Stimulated activated CD8-positive, alpha-beta memory T cell treated with anti-CD3 and anti-CD28 coated beads, Interleukin-12 subunit alpha, Interleukin-12 subunit beta, amount 100 ng/mL, for 1 hour (primary cell): ENCODE measurements at places on chromosomes 6 and 20.

GRCh38 chr6:158912655-158913054 is 87.3 kb downstream of the RSPH3 start:
- DNase-seq = no peak

DNA sequence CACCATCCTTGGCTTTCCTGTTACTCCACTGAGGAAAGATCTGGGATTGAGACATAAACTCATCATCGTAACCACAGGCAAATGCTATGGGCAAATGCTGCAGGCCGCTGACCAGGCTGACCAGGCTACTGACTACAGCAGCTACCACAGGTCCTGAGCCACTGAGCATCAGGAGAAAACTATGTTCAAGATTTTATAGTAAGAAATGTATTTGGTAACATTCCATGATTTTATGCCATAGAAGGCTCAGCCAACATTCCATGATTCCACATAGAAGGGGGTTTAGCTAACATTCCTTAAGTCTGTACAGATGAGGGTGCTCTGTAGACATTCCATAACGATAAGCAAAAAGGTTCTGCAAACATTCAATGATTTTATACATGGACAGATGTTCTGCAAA is 16.1 kb upstream of the B4GALT5 start:
- no peak for DNase-seq

DNA sequence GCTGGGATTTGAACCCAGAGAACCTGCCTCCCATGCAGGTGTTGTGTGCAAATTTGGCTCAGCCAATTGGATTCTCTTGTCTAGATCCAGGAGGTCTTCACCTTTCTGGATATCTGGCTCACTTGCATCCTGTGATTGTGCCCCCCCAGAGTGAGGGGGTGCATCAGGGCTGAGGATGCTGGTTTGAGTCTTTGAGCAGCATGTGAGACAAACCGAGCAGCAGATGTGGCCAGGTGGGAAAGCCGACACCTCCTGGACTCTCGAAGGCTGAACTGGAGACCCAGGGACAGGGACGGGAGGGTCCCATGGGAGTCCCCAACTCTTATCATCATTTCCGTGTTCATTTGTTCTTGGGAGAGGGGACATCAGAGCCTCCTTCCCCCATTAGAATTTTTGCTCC is 30.6 kb upstream of the SULF2 start:
- no peak for DNase-seq

DNA sequence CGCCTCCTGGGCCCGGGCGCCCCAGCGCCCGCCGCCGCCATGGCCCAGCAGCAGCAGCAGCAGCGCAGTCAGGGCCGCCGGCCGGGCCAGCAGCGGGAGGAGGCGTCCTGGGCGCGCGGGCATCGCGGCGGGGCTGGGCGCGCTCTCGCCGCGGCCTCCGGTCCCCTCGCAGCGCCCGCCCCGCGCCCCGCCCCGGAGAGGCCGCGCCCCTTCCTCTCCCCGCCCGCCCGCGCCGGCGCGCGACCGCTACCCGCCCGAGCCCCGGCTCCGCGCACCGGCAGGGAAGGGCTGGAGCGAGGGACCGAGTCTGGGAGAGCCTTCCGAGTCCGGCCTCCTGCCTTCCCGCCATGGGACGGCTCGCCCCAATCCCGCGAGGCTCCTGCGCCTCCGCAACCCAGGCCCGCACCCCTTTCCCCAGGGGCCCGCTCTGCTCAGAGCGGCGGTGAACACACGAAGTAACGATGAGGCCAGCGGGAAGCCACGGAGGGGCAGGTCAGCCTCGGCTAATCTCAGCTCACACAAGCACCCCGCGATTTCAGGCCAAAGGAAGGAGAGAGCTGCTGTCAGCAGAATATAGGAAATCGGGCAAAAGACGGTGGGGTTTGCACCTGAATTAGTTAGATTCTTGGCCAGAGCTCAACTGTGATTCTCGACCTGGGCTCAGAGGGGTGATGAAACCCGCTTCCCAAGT is at the start of gene TXNDC5:
TSS of gene TXNDC5 (minus strand) at position 135 of the 691 bp plus-strand sequence. CDS start at position 123, 12 bp downstream.
- peak; percentile 43 for DNase-seq

- DNase-seq = no peak
These were observed 2.9 kb downstream of the CHRNA4 start for GRCh38 chr20:63357921-63358905.

DNA sequence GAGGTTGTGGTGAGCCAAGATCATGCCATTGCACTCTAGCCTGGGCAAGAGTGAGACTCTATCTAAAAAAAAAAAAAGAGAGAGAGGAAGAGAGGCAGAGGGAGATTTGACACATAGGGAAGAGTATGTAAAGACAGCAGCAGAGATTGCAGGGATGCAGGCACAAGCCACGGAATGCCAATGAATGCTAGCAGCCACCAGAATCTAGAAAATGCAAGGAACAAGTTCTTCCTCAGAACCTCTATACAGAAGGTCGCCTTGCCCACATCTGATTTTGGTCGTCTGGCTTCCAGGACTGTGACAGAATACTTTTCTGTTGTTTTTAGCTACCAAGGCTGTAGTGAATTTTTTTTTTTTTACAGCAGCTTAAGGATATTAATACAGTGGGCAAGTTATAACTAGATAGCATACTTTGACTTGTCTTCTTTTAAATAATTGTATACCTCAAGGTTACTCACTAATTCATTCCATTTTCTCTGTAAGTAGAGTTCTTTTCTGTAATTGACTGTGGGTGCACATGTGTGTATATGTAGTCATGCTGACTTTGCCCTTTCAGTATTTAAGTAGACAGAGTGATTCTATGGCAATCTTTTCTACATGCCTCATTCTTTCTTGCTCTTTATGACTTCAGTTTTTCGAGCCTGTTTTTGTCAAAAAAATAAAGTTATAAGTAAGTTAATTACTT is 402.2 kb downstream of the GJA1 start:
- DNase-seq = no peak

DNA sequence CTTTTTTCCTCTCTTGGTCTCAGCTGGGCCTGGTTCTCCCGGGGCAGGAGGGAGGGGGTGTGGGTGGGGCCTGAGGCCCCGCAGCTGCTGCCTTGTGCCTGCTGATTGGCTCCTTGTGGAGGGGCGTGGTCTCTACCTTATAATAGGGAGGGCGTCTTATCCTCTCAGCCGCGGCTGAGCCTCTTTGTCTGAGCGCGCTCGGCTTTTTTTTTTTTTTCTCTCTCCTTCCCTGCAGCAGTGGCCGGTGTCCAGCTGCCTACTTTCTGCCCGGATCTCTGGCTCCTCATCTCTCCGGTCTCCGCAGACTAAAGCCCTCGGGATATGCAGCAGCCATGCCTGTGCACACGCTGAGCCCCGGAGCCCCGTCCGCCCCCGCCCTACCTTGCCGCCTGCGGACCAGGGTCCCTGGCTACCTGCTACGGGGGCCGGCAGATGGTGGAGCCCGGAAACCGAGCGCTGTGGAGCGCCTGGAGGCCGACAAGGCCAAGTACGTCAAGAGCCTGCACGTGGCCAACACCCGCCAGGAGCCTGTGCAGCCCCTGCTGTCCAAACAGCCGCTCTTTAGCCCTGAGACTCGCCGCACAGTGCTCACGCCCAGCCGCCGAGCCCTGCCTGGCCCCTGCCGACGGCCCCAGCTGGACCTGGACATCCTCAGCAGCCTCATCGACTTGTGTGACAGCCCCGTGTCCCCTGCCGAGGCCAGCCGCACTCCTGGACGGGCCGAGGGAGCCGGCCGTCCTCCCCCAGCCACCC is 11.1 kb downstream of the FAM110A start:
- DNase-seq = peak; percentile 87

DNA sequence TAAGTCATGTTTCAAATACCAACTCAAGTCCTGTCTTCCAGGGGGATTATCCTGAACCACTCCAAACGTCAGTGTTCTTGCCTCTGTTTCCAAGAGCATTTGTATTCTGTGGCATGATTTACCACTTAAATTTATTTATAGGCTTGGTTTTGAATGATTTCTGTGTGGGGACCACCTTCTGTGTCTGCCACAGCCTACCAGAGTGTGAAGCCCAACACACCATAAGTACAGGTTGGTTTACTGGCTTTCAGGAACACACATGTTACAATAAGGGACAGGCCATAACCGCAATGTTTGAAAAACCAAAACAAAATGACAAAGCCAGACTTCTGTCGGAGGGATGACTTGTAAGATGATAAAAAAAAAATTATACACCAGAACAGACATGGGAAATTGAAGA is 56.5 kb upstream of the MAP3K7 start:
- no peak for DNase-seq

DNA sequence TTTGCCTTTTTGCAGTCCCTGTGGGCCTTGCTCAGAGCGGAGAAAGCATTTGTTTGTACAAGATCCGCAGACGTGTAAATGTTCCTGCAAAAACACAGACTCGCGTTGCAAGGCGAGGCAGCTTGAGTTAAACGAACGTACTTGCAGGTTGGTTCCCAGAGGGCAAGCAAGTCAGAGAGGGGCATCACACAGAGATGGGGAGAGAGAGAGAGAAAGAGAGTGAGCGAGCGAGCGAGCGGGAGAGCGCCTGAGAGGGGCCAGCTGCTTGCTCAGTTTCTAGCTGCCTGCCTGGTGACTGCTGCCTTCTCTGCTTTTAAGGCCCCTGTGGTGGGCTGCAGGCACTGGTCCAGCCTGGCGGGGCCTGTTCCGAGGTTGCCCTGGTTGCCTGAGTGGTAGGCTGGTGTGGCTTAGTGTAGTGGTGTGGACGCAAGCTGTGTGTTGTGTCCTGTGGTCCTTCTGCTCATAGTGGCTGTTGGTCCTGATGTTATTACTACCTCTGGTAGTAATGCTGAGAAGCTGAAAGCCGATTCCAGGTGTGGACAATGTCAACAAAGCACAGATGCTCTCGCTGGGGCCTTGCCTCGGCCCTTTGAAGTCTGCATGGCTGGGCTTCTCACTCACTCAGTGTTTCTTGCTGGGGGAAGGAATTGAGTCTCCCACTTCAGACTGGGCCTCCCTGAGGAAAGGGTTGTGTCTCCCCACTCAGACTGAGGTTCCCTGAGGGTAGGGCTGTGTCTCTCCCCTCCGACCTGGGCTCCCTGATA is 12.1 kb downstream of the VEGFA start:
- no peak for DNase-seq

- DNase-seq = no peak
These were observed 25.0 kb downstream of the HEBP2 start for GRCh38 chr6:138428944-138429598.

DNA sequence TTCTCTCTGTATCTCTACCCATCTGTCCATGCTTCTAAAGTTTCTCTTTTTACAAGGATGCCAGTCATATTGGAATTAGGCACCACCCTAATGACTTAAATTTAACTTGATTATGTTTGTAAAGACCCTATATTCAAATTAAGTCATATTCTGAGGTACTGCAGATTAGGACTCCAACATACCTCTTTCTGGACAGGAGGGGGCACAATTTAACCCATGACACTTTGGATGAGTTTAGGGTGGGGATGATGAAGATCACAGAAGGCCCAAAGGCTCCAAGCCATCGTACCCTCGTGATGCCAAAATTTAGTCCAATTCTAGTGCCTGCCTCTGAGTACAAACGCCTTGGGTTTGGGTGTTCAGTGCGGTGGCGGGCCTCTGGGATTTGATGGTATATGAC is 15.0 kb upstream of the NKX2-2 start:
- no peak for DNase-seq
